ENCODE measurements at places on chromosomes 1 and 21.

- no peak for DNase-seq
Measured at GRCh38 chr1:116428576-116428975, 55.5 kb downstream of the ATP1A1 start.

- DNase-seq, result no peak
Measured at GRCh38 chr1:17207540-17207939, 2.6 kb downstream of the PADI1 start.

GRCh38 chr1:112982853-112983536 is 27.0 kb upstream of the SLC16A1 start:
- no peak for DNase-seq

DNA sequence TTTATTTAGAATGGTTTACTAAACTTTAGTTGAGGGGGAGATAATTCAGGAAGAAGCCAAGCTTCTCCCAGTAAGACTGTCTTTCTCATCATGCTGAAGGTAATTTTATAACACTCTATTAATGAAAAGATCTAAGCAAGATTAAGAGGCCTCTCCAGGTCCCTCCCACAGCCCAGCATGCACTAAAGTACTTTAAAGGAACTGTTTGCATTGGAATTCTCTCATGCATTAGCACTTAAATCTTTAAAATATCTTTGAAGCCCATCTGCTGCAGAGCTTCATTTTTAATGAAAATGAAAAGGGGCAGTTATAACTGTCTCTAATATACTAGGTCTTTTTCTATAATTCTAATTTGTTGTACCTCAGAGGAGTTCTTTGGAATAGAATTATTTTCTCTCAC is 1379.1 kb upstream of the ADGRL4 start:
- DNase-seq, result no peak

DNA sequence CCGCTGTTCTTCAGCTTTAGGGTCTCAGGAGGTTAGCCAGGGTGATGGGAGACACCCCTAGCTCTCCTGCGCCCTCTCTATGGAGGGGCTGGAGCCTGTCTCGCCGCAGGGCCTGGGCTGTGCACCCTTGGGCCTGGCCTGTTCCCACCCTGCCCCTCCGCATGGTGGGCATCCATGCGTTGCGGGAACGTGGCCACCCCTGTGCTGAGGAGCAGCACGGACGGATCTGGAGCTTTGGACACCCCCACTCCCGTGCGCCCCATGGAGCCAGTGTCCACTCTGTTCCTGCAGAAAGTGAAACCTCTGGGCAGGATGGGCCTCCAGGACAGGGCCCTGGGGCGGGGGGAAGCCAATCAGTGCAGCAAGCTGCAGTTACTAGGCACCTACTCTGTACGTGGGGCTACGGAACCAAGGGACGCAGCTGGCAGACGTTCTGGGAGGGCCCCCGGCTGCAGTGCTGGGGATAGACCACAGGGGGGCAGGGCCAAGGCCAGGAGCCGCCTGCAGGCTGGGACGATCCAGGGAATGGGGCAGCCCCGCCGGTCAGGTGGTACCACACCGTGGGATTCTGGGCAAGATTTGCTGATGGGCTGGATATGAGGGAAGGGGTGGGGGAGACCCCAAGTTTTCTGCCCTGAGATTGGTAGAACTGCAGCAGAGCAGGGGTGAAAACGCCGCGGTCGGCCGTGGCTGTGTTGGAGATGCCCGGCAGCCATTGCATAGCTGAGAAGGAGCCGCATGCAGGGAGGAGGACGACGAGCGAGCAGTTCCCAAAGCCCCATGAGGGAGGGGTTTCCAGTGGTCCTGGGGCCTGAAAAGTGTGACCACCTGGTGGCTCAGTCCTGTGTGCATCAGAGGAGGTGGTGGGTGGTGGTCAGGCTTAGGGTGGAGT is 43.3 kb downstream of the TP73 start:
- peak; percentile 83 for DNase-seq

DNA sequence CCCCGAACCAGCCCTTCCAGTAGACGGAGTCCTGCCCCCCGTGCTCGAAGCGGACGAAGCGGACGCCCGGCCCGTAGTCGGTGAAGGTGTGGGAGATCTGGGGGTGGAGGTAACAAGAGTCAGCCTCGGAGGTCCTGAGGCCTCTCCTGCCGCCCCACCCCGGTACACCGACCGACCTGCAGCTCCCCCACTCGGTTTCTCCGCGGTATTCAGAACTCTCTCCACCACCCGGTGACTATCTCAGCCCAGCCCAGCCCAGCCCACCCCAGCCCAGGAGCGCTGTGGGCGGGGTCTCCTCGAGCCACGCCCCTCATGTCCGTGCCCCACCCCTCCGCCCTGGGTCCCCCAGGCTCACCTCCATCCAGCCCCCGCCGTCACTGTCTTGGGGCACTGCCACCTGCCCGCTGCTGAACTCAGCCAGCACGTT is 5.5 kb downstream of the FBXO2 start:
- no peak for DNase-seq

DNA sequence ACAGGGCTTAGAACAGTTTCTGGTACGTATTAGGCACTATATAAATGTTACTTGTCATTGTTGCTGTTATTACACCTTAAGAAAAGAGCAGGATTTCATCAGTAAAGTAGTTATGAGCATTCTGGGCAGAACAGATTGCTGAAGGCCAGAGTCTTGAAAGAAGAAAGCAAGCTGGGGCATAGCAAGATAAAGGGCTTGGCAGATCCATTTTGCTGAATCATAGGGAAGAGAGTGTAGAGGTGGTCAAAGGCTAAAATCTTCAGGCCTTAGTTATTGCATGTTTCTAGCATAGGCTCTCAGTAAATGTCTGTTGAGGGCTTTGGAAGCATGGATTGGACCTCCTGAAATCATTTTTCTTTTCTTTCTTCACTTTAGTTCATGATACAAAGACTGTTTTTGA is 67.5 kb downstream of the PLA2G4A start:
- DNase-seq, result no peak

DNA sequence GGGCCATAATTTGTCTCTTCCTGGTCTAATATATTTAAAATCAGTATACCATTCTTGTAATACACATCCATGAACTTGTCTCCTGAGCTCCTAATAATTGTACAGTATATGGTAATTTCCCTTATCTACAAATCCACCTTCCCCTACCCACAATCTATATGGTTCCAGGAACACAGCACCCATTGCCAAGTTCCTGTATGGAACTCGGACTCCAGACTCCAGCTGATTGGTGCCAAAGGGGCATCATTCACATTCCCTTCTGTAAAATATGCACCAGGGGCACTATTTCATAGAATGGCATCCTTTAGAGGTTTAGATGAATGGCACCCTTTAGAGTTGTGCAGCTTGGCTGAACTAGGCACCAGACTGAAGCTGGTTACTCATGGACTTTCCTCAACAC is 58.8 kb upstream of the ZSWIM5 start:
- DNase-seq, result no peak

All from glutamatergic neuron (in vitro differentiated cells).